ENCODE measurements at places on chromosomes 12 and 14. TPM values are rescaled to one million over a fixed set of nuclear protein-coding genes. Genes with fewer than 3 reads are reported as not detected.

Gene DLGAP5
- total RNA-seq = 109 TPM

Gene EML5
- 2.6 TPM for total RNA-seq

Gene PPFIBP1
- 7.7 TPM for total RNA-seq

Gene OTOGL
- not detected for total RNA-seq

Gene NPAS3
- not detected for total RNA-seq

Gene ANO4
- total RNA-seq = not detected

Gene CRIP1
- 702 TPM for total RNA-seq

Gene KRT73
- 8.2 TPM for total RNA-seq

Gene MIPOL1
- not detected for total RNA-seq

Gene RFLNA
- total RNA-seq = not detected

Gene EMC9
- 37.1 TPM for total RNA-seq

Gene LBHD2
- not detected for total RNA-seq

Gene TAS2R31
- 1.6 TPM for total RNA-seq

Gene SIX6
- total RNA-seq = not detected

Gene TCL1B
- total RNA-seq = not detected

Gene SLC7A8
- total RNA-seq = 0.27 TPM

Gene DRAM1
- 1.4 TPM for total RNA-seq

Gene SLC6A15
- not detected for total RNA-seq

Gene RNU4-1
- total RNA-seq = 1,846 TPM

Gene APOF
- total RNA-seq = not detected

Gene TPH2
- total RNA-seq = not detected

Gene PTPRB
- total RNA-seq = not detected

Gene MYO1A
- 2.9 TPM for total RNA-seq

Gene MUCL1
- total RNA-seq = not detected

Gene CLEC1A
- not detected for total RNA-seq

Gene TTC7B
- total RNA-seq = 2.9 TPM

Gene PLA2G1B
- total RNA-seq = not detected

Gene CMA1
- not detected for total RNA-seq

Gene SMOC1
- total RNA-seq = not detected

Gene TAS2R10
- 0.46 TPM for total RNA-seq
